CD4-positive, alpha-beta T cell (primary cell): ENCODE measurements at places on chromosomes 2 and 18.

GRCh38 chr18:58132595-58133261 lies 88.7 kb downstream of the NEDD4L start:
- no peak for DNase-seq

DNA sequence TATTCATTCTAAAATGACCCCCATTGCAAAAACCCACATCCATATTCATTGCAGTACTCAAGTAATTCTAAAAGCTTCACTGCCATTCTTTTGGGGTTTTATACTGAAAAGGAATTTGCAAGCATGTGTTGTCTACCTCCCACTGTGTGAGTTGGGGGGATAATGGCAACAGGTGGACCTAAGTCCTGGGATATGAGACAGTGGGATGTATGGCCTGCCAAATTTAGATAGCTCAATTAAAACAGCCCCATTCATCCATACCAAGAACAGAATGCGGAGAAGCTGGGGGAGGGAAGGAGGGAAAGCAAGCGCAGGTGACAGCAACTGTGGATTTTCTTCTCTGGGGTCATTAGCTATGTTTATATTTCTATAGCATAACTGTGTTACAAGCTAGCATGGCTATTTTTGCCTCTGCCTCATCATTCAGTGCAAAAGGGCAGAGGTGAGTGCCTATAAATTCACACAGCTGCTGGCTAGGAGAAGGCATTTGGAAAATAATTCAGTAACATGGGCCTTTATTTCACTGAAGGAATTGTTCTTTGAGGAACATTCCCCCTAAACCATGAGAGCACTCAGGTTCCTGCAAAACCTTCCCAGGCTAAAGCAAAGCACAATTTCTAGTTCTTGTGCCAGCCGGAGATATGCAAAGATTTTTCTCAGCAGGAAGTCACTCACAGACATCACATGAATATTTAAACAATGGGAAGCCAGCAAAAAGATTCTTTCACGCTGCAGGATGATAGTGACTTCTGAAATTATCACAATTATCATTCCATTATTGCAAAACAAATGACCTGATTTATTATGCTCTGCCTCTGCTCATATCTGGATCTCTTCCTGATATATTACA lies 393.9 kb upstream of the ACVR2A start:
- DNase-seq: no peak

DNA sequence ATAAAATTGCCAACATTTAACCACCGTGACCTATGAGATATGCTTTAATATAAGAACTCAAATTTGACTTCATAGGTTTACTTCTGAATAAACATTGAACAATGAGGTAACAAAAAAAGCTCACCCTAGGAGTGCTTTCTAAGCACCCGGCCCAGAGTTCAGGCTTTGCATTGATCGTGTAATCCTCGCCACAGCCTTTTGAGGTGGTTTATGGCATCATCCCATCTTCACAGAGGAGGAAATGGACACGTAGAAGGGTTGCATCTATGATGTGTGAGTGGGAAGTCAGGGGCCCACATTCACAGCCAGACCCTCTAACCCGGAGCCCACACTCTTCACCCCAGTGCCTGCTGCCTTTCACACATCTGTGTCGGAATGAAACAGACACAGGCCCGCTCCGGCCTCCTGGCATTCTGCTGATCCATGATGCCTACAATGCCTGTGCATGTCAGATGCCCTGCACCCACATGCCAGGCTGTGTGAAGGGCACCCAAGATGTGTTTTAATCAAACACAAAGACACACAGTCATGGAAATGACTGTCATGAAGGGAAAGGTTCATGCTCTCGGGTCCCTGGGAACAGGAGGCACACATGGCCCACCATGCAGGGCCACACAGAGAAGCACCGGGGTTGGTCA lies 48.6 kb upstream of the RPL31 start:
- no peak for DNase-seq

- DNase-seq: no peak
These were observed 14.7 kb downstream of the CASP8 start for GRCh38 chr2:201275069-201275468.

DNA sequence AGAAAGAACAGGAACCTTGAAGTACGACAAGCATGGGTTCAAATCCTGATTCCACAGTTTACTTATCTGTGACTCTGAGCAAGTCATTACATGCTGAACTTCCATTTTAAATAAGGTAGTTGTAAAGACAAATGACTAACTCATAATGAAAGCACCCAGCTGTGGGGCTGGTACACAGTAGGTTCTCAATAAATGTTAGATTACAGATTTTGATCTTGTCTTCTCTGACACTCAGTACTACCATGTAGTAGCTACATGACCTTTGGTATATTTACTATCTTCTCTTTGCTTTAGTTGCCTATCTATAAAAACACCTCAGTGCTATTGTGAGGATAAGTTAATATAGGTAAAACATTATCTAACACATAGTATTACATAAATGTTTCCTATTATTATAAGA lies 3.2 kb downstream of the TRAK2 start:
- no peak for DNase-seq

- no peak for DNase-seq
These were observed 36.2 kb downstream of the CREB1 start for GRCh38 chr2:207565736-207566500.

DNA sequence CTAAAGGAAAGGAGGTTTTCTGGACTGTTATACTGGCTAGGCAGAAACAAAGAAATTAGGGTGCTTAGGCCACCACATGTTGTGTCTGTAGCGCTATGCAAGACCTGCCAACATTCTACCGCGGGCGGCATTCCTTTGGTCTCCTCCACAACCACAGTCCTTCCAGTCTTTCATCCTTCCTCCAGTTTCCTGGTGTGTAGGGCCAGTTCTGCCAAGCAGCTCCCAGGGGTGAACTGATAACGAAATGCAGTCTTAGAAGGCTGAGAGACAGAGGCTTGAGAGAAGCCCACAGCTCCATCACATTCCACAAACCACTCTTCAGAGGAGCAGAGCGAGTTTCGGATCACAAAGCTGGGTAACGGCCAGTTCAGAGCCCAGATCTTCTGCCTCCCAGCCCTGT lies 19.5 kb upstream of the CXXC1 start:
- DNase-seq: no peak

DNA sequence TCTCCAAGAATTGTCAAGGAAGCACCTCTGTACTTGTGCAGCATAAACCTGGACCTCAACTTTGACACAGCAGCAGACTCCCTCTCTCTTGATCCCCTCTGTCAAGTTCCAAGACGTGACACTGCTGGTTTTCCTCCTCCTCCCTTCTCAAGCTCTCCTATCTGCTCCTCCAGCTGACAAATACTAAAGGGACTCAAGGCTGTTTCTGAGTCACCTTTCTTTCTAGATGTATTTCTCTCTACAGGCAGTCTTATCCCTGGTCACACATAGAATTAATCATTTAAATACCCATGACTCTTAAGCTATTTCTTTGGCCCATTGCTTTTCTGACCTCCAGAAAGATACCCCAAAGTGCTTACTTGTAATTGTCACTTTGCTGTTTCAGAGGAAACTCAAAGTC lies 53.5 kb downstream of the SEPTIN10 start:
- DNase-seq: no peak

GRCh38 chr2:54770211-54770610 lies 46.7 kb downstream of the EML6 start:
- no peak for DNase-seq

DNA sequence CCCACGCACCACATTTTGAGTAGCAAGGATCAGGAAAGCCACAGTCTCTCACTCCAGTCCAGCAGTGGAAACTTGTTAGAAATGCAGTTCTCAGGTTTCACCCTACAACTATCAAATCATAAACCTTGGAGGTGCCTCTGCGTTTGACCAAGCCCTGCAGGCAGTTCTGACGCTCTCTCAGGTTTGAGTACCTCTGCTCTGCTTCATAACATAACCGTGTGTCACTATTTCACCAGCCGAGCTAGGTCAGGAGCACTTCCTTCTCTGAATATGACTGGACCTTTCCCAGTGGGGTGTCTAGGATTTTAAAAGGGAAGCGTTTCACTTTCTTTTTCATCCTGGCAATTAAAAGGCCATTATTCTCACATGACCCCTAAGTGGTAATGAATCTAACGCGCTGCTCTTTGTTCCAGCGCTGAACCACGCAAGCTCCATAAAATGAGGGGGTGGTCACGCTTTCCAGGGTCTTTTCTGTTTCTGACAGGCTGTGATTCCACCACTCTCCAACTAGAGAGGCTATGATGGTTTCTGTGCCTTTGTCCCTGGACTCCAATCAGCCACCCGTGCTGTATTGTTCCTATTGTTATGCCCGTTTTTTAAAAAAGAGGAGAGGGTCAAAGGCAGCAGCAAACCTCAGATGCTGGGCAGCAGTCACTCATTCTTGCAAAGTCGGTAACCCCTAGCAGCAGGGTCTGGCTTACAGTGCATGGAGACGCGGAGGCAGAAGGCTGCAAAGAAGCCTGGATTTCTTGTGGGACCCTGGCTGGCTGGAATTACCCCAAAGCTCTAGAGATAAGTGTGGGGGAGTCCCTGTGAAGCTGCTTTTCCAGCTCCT lies 75.2 kb upstream of the CTNNA2 start:
- DNase-seq: no peak

DNA sequence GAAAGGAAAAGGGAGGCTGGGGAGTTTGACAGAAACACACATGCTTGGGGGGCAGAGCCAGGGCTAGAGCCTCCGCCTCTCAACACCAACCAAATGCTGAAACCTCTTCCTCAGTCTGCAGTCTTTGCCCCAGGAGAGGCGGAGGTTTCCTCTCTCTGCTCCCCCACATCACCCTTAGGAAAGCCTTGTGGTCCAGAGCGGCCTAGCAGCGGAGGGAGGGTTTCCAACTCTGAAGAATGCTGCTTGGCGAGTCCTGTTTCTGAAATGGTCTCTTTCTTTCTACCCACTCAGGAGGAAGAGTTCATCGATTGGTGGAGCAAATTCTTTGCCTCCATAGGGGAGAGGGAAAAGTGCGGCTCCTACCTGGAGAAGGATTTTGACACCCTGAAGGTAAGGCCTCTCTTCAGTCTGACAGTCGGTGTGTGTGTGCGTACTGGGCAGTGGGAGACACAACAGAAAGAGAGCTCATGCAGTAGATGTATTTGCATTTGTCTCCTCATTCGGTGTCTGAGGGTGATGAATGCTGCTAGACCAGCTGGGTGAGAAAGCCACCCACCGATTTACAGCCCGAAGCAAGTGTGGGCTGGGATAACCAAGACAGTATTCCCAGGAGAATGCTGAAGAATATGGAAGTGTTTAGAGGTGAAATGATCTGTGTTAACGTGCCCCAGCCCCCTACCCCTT lies 190.5 kb downstream of the DYSF start:
- DNase-seq: no peak

DNA sequence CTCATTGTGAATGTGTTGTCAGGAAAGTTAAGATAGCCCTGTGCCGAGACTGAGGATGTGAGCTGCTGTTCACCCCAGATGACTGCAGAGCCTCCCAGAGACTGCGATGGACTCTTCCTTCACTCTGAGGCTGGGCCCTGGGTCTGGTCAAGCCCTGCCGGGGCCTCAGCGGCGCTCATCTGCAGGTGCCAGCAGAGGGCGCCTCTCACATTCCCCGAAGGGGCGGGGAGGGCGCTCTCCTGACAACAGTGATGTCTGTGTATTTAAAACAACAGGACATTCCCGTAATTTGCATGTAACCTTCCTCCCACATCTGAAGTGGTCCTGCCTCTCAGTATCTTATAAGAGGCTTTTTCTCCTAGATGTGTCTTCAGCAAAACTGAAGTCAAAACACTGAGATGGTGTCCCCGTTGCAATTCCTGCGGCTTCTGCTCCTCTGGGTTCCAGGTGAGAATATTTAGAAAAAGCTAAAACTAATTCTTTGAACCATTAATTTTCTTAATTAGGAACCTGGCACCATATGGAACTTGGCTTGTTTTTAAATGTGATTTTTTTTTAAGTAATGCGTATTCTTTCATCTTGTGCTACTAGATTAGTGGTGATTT lies 1377.9 kb downstream of the RPIA start:
- no peak for DNase-seq

DNA sequence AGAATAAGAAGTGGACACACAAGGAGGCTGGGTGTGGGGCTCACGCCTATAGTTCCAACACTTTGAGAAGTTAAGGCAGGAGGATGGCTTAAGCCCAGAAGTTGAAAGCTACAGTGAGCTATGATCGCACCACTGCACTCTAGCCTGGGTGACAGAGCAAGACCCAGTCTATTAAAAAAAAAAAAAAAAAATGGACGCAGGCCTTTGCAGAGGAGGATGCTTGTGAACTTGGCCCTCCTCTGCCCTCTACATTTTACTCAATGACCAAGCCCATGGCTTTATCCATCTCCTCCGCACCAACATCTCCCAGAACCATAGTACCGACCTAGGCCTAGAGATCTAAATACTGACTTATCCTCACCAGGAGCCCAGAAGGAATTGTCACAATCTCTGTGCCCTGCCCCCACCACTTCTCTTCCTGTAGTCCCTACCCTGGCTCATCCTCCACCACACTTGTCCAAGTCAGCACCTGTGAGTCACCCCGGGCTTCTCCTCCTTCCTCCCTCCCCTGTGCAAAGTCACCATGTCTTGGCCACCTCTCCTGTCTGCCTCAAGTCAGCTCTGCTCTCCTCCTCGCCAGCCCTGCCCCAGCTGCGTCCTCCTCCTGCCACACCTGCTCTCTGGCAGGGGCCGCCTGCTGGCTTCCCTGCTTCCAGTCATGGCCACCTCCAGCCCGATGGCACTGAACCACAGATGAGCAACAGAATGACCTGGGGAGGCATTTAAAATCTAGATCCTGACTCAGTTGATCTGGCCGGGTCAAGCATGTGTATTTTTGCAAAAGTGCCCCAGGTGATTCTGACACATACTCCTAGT lies 35.8 kb upstream of the ASPRV1 start:
- no peak for DNase-seq

- no peak for DNase-seq
These were observed 200.7 kb downstream of the DIS3L2 start for GRCh38 chr2:232162187-232162586.

- no peak for DNase-seq
These were observed 12.2 kb downstream of the PLEK start for GRCh38 chr2:68377137-68377780.

GRCh38 chr2:146540271-146540932 lies 1304.4 kb upstream of the ACVR2A start:
- DNase-seq: no peak

GRCh38 chr18:22428672-22429071 lies 11.0 kb upstream of the CTAGE1 start:
- no peak for DNase-seq

DNA sequence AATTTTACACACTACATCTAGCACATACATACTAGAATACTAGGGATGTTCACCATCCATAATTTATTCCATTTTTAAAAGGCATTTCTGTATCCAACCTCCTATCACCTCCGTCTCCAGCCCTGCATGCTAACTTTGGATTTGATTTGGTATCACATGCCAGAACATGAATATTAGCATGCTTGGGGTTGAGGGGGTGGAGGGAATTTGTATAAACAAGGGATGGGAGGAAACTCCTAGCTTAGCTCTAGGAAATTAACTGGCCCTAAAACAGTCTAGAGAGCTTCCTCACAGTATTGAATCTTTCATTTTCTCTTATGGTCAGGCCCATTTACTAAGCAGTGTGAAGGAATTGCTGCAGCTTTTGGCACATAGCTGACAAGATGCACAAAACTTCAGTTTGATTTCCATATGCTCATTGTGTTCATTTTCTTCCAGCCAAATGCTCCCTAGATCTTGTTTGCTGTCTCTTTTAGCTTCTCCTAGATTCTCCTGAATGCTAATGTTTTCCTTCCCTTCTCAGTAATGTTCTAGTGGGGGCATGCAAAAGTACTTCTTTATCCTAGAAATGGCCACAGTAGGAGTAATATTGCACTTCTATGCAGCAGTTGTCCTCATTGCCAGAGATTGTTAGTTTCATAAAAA lies 135.2 kb downstream of the VWC2L start:
- no peak for DNase-seq
